ENCODE measurements at places on chromosomes 2 and 18.

- DNase-seq = no peak
Observed at GRCh38 chr2:224971214-224971613, 71.1 kb downstream of the DOCK10 start.

DNA sequence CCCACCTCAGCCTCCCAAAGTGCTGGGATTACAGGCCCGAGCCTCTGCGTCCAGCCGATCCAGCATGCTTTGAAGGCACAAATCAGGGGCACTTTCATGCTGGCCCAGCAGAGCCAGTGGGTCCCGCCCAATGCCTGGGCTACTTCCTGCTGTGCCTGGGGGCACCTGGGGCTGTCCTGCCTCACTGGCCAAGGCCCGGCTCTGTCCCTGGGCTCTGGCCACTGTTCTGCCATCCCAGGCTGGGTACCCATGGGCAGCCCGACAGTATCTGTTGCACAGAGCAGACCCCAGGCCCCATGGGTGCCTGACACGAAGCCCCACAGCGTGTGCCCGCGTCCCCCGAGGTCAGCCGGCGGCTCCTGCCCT is 6.8 kb upstream of the GAL3ST2 start:
- DNase-seq = no peak

GRCh38 chr2:237205043-237205541 is 119.4 kb downstream of the COPS8 start:
- DNase-seq = no peak

- peak; percentile 18 for DNase-seq
Observed at GRCh38 chr2:241649404-241649803, 11.9 kb downstream of the ATG4B start.

DNA sequence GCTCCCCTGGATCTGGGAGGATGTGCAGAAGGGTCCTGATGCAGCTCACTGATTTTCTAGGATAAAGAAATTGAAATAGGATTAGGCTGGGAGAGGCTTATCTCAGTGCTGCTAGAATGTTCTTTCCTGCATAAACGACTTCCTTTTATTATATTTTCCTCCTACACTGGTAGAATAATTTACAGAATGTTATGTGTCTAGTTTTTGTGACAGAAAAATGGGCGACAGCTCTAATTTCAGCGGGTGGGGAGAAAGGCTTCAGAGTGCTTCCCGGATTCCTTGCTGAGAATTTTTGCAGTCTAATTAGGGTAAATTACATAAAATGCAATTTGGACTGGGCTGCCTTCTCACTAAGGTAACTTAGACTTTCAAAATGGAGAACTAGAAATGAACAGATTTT is 66.2 kb downstream of the SKA1 start:
- no peak for DNase-seq

GRCh38 chr2:69583321-69583833 is 60.2 kb downstream of the AAK1 start:
- no peak for DNase-seq

- no peak for DNase-seq
Observed at GRCh38 chr2:74001781-74002504, 17.2 kb downstream of the TET3 start.

- no peak for DNase-seq
Observed at GRCh38 chr2:37230581-37230980, 815 bp downstream of the CEBPZ start.

DNA sequence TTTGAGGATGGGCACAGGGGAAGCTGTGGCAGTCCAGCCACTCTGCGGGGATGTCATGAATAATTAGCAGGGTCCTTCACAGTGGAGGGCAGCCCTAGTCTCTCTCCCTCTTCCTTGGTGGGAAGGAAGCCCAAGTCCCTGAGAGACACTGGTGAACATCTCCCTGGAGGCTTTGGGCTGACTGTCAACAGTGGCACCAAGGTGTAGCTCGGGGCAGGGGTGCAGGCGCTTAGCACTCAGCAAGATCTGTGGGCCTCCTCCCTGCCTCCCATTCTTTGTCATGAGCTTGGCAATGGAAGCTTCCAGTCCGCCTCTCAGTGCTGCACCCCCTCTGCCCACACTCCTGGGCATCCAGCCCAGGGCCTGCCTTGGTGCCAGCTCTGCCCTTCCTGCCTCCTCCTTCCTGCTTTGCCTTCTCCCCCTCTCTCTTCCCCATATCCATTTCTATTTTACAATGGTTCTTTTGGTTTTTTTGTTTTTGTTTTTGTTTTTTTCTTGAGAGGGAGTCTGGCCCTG is 59.4 kb downstream of the STEAP3 start:
- peak; percentile 52 for DNase-seq

- DNase-seq = no peak
Observed at GRCh38 chr2:226703514-226703913, 96.1 kb downstream of the IRS1 start.

GRCh38 chr2:174963437-174964400 is 41.5 kb downstream of the CHN1 start:
- no peak for DNase-seq

- no peak for DNase-seq
Observed at GRCh38 chr2:217657252-217657651, 345.5 kb downstream of the TNS1 start.

DNA sequence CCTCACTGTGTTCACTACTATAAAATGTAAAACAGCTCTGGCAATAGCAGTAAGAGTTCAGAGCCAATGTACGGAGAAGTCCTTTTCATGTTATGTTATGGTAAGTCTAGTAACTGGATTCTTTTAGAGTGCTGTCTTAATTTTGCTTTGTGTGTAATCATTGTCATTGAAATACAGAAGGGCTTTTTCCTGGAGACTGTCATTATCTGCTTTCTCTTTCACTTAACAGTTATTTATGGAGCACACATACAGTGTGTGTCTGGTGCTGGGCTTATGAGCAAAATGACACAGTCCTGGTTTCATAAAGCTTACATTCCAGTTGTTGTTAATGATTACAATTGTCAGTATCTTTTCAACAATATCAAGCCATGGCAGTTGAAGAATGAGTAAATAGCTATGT is 95.5 kb downstream of the CCDC102B start:
- DNase-seq = no peak

GRCh38 chr2:20661421-20662307 is 5.3 kb upstream of the GDF7 start:
- DNase-seq = no peak

DNA sequence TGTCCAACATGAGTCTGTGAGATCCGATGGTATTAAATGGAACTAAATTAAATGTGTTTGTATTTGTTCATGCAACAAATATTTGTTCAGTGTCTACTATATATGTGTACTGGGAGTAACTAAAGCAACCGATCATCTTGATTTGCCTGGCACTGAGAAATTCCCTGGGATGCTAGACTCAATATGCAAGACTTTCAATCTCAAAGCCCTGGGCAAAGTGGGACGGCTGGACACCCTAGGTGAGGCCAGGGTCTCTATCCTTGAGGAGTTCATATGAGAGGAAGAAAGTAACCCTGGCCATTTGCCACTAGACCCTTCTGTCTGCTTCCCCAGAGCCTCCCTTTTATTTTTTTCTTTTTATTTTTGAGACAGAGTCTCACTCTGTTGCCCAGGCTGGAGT is 44.0 kb upstream of the HPCAL1 start:
- no peak for DNase-seq

GRCh38 chr2:55759271-55759921 is 65.8 kb upstream of the PNPT1 start:
- no peak for DNase-seq

DNA sequence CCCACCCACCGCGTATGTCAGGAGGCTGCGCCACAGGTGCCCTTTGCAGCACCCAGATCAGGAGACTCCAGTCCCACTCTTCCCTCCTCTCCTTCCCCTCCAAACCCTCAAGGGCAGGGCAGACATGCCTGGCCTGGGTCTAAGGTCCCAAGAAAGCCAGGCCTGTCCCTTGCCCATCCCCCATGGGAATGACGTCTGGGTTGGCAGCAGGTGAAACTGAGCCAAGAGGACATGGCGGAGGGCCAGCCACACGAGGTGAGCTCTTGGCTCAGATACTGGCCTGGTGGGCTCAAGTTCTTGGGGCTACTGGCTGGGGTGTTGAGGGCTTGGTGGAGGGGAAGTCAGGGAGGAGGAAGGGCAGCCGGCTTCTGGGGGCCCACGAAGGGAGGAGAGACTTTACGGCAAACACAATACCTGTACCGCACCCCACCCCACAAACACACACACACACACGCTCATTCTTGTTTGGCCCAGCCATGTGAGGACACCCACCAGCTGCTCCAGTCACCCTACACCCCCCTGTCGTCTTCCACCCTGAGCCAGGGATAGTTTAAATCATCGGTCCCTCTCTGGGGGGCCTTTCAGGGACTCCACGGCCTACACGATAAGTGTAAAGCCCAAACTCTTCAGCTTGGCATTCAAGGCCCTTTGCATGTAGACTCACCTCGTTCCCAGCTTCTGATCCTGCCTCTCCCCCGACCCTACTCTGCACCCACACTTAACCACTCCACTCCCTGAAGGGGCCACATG is 24.1 kb upstream of the TNS1 start:
- DNase-seq = no peak

DNA sequence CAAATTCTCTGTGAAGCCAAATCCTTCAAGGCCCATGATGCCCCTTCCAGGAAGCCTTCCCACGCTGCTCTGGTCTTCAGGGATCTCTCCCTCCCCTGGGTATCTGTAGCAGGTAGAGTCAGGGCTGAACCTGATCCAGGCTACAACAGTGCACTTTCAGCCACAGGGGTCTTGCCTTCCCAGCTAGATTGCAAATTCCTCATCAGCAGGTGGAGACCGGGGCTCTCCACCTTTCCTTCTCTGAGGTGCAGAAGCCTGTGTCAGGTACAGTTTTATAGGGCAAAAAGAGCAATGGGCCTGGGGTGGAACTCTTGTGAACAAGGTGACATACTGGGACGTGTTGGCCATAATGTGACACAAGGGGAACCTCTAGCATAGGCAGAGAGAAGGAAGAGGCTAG is 312.9 kb downstream of the MYCN start:
- no peak for DNase-seq

DNA sequence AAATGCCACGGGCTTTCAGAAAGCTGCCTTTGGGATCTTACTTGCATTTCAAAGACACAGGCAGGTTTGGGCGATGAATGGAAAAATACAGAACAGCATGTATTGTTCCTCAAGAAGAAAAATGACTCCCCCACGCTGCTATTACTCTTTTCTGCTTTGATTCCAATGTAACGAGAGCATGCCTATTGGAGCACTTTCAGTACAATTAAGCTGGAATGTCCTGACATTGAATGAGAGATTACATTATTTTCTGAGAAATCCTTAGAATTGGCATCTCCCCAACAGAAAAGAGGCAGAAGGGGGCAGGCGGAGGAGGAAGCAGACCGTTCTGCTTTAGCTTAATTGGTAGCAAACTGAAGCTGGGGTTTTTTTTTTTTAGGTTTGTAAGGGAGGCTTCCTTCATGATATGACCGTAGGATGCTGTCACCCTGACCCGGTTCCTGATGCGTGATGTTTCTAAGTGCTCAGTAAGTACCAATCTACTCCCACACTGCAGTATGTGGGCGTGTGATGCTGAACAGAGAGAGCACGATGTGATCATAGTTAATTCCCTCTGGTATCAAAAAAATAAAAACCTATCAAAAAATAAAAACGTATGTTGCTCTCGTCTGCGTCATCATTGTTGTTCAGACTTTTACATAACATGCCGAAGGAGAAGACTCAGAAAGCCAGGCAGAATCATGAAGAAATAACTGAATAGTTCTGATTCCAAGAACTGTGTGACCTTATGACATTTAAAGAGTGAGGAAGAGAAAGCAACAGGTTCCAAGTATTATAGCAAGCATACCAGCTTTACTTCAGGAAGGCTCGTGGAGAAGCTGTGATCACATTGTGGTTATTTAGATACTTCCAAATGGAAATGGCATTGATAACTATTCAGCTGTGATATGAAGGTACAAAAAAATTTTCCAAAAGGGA is 40.5 kb downstream of the LONRF2 start:
- DNase-seq = peak; percentile 37

- DNase-seq = no peak
Observed at GRCh38 chr2:96913117-96913397, 43.2 kb upstream of the SEMA4C start.

- DNase-seq = no peak
Observed at GRCh38 chr2:152385650-152386049, 50.7 kb downstream of the FMNL2 start.

- DNase-seq = no peak
Observed at GRCh38 chr18:70892381-70892780, 603.5 kb downstream of the SOCS6 start.

- DNase-seq = no peak
Observed at GRCh38 chr2:16739778-16740581, 74.3 kb upstream of the CYRIA start.

- no peak for DNase-seq
Observed at GRCh38 chr2:40230707-40231432, 221.0 kb downstream of the SLC8A1 start.

GRCh38 chr18:399631-400135 is 100.8 kb downstream of the COLEC12 start:
- DNase-seq = no peak

GRCh38 chr2:38658613-38659012 is 7.3 kb upstream of the GALM start:
- no peak for DNase-seq

DNA sequence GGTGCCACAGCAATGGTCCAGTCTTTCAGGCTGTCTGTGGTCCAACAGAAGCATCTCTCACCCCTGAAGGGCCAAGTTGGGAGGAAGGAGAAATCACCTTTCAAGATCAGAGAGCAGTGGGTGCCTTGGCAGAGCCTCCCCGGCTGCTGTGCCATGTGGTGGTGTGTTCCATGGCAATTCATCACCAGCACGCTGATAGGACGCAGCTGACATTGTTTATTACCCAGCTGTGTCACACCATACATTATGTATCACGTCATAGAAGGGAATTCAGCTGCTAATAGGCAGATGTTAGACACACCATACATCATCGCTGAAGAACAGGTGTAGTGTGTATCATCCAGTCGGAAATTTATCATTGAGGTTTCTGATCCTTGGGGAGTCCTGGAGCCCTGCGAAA is 29.6 kb upstream of the RPL31 start:
- no peak for DNase-seq

DNA sequence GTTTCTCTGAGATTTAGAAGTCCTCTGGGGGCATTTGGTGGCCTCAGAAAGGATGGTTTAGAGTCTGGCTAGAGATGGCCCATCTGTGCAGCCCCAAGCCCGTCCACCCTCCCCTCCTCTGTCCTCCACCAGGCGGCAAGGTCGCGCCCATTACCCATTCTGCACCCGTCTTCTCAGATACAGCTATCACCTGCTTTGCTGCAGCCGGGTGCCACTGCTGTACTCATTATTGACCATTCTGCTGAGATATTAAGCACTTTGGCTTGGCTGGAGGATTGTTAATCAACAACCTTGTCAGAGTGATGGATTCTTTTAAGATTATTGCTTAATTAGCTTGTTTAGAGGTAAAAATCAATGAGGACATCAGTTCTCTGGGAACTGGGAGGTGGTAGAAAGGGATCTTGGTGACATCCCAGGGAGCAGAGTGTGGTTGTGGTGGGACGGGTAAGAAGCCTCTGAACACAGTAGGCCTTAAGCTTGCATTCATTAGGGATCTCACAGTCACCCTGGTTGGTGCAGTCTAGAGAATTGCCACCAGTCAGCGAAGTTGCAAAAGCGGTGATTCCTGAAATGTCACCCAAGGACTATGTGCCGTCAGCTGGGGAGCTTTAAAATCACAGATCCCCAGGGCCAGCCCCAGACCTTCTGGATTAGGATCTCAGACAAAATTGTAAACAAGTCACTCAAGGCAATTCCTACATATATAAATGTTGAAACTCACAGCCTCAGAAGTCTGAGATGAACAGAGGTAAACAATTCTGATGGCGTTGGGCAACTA is 90.9 kb downstream of the CAPN13 start:
- no peak for DNase-seq
